ENCODE measurements at places on chromosomes 7 and 10.

DNA sequence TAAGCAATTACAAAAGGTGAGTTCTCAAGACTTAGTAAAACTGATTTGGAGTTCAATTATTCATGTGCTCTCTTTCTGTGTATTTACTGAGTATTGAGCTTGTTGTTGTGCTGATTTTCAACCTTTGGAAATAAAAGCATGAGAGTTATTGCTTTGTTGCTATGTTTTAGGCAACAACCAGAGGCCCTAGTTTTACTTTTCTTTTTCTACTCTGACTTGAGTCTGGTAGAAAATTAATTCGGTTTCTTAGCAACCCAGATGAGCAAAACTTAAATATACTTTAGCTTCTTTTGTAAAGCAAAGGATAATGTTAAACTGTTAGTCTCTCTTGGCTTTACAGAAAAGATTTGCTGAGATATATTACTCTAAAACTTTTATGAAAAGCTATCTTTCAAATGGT, 66.4 kb upstream of the SCIN start:
- no peak for DNase-seq

GRCh38 chr10:121244818-121245217, 353.4 kb downstream of the FGFR2 start:
- DNase-seq: no peak

- no peak for DNase-seq
These were observed 4.7 kb upstream of the LOXL4 start for GRCh38 chr10:98272656-98273055.

GRCh38 chr10:60430836-60431597, 41.3 kb upstream of the ANK3 start:
- DNase-seq: no peak

GRCh38 chr10:126250527-126251310, 137.6 kb downstream of the ADAM12 start:
- DNase-seq: no peak

GRCh38 chr10:15739254-15739970, 19.7 kb upstream of the ITGA8 start:
- DNase-seq: no peak

GRCh38 chr10:131204406-131205152, 106.9 kb downstream of the TCERG1L start:
- DNase-seq: no peak

- no peak for DNase-seq
These were observed 27.4 kb downstream of the RELN start for GRCh38 chr7:103962070-103962469.

GRCh38 chr10:61899997-61900828, 1.3 kb upstream of the ARID5B start:
- DNase-seq: peak; percentile 50

DNA sequence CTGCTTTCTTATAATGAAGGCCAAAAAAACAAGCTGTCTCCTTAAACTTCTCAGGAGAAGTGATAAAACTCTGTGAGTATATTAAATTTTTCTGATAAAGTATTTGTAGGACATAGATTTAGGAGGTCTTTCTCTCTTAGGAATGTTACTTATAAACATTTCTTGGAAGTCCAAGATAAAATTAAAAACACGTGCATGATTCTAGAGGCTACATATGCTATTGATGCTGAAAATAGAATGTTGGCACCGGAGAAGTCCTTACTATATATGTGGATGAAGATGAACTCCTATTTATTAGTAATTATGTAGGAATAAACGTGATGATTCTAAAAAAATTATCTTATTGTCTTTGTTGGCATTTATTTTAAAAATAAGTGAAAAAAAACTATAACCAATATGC, 241.3 kb upstream of the LRRTM3 start:
- DNase-seq: no peak

- no peak for DNase-seq
These were observed 1.6 kb upstream of the ORAI2 start for GRCh38 chr7:102431617-102432298.

GRCh38 chr10:132575320-132576201, 38.0 kb downstream of the INPP5A start:
- no peak for DNase-seq

- no peak for DNase-seq
These were observed 31.4 kb downstream of the FIGNL1 start for GRCh38 chr7:50418526-50419290.

DNA sequence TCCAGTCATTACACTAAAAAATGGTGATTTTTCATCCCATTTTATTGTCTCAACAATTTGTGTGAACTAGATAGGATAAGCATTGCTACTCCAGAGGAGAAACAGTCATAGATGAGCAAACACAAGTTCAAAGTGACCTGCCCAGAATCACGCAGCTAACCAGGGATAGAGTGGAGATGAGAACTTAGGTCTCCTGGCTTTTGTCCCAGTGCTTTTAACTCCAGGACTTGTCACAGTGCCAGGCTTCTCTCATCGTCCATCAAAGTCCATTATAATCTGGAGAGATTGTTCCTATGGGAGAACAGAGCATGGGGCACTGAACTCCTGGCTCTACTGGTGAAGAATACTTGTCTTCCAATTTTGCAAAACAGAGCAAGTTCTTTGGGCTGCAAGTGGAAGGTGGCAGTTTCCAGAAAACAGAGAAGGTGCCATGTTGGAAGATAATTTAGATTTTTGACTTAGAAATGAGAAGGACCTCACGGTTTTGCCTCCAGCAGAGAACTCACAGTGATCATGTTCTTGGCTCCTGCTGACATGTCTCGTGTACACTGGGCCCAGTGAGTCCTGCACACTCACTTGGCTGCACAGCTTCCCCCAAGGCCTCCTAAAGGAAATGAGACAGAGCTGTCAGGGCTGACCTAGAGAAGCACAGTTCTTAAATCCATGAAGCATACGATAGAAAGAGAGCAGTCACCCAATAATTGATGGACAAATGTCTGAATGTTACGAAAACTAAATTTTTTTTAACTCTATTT, 322.9 kb upstream of the NRP1 start:
- DNase-seq: no peak

DNA sequence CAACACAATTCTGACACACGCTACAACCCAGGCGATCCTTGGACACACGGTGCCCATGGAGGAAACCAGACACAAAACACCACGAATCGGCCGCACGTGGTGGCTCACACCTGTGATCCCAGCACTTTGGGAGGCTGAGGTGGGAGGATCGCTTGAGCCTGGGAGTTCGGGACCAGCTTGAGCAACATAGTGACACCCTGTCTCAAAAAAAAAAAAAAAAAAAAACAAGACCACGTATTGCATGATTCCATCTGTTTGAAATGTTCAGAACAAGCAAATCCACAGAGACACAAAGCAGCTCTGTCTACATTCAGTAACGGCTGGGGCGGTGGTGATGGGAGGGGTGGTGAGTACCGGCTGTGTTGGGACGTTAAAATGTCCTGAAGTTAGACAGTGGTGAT, 25.2 kb downstream of the ADAP1 start:
- DNase-seq: no peak

DNA sequence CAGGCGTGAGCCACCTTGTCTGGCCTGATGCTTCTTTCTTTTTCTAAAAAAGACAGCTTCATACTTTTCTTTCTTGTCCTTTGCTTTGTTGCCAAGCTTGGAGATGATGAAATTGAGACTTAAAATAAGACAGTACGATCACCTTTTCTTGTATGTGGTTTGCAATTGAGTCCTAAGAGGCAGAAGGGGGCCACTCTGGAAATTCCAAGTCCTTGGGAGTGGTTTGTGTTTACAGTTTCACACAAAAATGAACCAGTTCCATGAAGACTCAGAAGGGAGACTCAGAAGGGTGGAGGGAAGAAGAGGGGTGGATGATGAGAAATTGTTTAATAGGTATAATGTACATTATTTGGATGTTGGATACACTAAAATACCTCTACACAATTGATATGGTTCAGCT, 70.7 kb upstream of the TNS3 start:
- no peak for DNase-seq

DNA sequence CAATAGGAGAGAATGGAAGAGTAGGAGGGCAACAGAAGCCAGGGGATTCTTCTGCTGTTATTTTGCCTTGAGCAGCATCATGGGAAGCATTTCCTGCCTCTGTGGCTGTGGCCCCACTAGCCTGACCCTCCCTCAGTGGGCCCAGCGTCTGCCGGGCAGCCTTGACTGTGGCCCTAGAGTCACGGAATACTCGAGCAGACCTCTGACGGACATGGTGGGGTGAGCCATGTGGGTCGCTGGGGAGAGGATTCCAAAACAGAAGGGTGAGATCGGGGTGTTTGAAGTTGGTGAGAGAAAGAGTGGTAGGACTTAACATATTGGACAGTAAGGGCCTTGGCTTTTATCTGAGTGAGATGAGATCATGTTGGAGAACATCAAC, 8.3 kb upstream of the PRKAG2 start:
- DNase-seq: no peak

All from NCI-H1930 (cell line).